ENCODE measurements at places on chromosomes 3 and 15. TPM values are rescaled to one million over a fixed set of nuclear protein-coding genes. Genes with fewer than 3 reads are reported as not detected.

The GOLGA8R gene
- 4.9 TPM for total RNA-seq

The LMAN1L gene
- 11.2 TPM for total RNA-seq

DNA sequence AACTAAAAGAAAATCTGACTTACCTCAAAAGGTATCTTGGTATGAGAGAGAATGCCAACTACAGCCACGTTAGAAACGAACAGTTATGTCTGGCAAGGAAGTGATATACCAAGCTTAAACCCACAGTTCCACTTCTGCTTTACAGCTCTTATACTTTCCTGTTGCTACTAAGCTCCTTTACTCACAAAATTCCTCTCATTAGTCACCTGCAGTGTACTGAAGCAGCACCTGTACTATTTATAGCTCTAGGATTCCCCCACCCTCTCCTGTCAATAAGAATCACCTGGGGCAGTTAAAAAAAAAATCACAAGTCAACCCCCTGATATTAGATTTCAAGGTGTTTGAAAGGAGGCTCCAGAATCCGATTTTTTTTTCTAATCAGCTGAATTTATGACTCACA, 2.9 kb upstream of the TMEM266 start:
- no peak for DNase-seq

- DNase-seq: no peak
These were observed 133.7 kb downstream of the THRB start for GRCh38 chr3:24360957-24361356.
